HTR-8/SVneo (cell line): ENCODE measurements at places on chromosomes 2 and 18.

DNA sequence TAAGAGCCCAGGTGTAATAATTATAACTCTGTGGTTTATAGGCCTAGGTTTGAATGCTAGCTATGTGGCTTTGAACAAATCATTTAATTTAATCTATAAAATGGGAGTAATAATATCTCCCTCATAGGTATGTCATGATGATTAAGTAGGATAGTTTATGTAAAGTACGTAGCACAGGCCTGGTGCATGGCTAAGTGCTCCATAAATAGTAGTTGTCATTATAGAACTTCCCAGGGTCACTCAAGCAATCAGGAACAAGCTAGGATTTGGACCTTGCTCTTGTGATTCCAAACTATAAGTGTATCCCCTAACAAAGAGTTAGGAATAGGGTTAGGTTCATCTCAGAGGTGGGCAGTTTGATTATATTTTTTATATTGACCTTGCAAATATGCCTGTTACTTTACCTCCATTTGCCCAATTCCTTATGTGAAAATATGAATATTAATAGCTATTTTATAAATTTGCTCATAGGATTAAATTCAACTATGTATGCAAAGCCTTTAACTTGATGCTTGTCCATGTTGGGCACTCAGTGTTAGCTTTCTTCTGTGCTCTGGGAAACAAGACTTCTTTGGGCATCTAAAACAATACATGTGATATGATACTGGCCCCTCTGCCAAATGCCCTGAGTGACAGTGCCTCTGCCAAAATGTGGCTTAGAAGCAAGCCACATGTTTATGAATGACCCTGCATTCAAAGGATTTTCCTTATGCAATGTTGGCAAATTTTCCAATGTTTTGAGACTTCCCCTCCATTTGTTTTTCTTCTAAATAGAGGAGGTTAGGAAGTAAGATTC, 353.6 kb downstream of the KIAA1328 start:
- DNase-seq, result no peak

- no peak for DNase-seq
These were observed 3.0 kb upstream of the OSBPL1A start for GRCh38 chr18:24400587-24400986.

DNA sequence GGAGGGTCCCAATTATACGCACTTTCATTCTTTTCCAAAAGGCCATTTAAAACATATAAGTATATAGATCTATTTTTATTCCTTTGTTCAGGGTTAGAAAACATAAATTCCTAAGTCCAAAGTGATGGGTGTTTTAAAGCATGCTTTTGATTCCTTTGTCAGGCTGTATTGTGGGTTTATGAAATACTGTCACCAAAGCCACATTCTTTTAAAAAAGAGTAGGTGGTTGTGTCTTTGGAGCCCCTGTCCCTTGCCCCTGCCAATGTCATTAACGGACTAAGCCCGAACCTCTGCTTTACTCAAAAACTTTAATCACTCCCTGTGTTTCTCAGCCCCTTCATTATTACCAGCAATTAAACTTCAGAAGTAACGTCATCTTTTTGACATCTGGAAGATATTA, 104.9 kb upstream of the APCDD1 start:
- DNase-seq, result no peak

DNA sequence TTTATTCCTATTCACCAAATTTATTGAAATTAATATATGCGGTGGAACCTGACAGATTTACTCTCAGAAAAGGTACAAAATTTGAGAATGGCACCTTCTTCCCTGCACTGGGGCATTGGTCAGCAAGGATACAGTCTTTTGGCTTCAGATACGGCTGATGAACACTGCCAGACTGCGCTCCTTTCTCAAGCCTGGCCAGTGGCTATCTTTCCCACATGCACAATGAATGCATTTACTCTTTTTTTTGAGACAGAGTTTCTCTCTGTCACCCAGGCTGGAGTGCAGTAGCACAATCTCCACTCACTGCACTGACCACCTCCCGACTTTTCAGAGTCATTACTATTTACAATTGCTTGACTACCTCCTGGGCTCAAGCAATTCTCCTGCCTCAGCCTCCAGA, 61.6 kb downstream of the MOB4 start:
- no peak for DNase-seq
